ENCODE measurements at places on chromosomes 2 and 18.

GRCh38 chr2:64313398-64313723, 140.6 kb upstream of the LGALSL start:
- no peak for DNase-seq

DNA sequence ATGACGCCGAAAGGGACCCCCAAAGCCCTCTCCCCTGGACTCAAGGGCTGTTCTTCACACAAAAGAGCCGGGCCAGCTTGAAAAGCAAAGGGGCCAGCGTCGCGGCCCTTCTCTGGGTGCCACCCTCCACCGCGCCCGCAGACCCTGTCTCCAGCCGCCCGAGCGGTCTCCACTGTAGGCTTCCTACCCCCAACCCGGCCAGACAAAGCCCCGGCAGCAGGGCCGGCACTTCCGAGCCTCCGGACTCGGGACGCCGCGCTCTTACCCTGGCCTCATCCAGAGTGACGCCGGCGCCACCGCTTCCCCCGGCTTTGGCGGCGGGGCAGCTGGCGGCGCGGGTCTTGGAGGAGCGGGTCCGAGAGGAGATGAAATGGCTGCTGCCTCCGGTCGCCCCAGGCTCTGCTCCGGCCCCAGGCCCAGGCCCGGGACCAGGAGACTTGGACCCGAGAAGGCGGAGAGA, 603 bp downstream of the ATAD2B start:
- DNase-seq: no peak

DNA sequence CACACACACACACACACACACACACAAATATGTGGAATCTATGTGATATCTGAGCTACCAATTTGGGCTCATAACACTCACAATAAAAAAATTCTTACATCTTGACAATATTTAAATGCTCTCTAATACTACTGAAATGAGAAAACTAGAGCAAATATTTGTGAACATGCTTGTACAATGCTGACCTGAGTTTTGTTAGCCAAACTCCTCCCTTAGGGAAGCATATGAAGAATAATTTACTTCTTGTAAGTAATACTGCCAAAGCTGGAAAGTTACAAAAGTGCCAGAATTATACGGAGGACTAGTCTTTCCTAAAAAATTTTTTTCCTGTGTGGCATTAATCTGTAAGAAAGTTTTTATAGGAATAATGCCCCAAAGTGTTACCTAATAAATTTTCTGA, 18.5 kb downstream of the MBD2 start:
- no peak for DNase-seq

GRCh38 chr18:5542515-5543035, 1.2 kb downstream of the EPB41L3 start:
- no peak for DNase-seq

GRCh38 chr2:129253461-129253812, 726.0 kb upstream of the RAB6C start:
- DNase-seq: no peak

- no peak for DNase-seq
Observed at GRCh38 chr2:195392446-195393336, 264.3 kb upstream of the SLC39A10 start.

GRCh38 chr2:218179782-218180181, 13.0 kb upstream of the CXCR1 start:
- no peak for DNase-seq

DNA sequence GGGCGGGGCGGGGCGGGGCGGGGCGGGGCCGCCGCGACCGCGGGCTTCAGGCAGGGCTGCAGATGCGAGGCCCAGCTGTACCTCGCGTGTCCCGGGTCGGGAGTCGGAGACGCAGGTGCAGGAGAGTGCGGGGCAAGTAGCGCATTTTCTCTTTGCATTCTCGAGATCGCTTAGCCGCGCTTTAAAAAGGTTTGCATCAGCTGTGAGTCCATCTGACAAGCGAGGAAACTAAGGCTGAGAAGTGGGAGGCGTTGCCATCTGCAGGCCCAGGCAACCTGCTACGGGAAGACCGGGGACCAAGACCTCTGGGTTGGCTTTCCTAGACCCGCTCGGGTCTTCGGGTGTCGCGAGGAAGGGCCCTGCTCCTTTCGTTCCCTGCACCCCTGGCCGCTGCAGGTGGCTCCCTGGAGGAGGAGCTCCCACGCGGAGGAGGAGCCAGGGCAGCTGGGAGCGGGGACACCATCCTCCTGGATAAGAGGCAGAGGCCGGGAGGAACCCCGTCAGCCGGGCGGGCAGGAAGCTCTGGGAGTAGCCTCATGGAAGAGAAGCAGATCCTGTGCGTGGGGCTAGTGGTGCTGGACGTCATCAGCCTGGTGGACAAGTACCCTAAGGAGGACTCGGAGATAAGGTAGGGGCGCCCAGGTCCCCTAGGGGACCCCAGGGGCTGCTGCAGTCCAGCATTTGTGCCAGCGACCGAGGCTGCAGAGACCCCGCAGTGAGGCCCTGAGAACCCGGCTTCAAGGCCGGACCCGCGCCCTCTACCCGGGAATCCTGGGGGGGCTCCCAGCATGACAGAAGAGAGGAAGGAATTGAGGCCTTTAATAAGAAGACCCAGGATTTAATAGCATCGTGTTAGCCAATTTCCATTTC, at the start of gene KHK:
Gene KHK, plus strand, starts transcription at position 49 of the 870 bp plus-strand sequence. Its CDS starts 488 bp downstream, at position 537.
- DNase-seq: peak; percentile 51

DNA sequence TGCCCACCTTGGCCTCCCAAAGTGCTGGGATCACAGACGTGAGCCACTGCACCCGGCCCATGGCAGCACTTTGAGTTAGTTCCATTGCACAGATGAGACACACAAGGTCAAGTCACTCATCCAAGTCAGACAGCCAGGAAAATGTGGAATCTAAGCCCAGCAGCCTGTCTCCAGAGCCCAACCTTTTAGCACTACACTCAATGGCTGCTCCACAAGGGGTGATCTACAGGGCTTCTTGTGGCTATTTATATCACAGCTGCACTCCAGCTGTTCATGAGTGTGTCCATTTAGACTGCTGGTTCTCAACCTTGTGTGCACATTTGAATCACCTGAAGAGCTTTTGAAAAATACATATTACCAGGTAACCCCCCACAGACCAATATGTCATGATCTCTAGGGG, 72.9 kb upstream of the RPL31 start:
- DNase-seq: no peak

- DNase-seq: no peak
Observed at GRCh38 chr2:43455296-43455695, 140.5 kb downstream of the THADA start.

DNA sequence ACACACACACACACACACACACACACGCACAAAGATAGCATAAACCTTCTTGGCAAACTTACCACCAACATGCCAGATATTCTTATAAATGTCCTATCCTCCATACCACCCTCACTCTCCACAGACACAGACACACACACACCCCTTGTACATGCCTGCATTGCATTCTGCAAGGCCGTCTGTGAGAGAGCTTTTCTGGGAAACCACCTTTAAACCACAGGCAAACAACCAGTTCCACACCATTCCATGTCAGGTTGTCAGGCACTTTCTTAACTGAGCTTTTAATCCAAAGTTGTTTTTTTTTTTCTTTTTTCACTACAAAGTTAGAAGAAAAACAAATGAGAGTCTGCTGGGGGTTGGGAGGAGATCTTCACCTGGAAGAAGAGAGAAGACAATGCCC, 221.1 kb downstream of the C1D start:
- no peak for DNase-seq

DNA sequence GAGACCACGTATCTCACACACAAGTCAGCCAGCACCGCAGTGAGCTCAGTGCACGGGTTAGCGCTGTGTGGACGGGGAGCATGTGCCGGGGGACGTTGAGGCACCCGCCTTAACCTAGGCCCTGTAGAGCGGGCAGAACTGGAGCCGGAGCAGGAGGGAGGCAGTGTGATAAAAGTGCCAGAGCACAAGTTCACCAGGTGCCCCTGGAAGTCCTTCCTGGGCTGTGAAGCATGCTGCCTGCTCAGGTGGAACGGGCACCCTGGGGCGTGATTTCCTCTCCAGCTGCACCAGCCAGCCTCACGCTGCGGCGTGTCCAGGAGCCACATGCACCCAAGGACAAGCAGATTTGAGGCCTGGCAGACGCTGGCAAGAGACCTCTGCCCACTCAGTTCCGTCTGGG, 50.3 kb downstream of the ITGB1BP1 start:
- DNase-seq: no peak

DNA sequence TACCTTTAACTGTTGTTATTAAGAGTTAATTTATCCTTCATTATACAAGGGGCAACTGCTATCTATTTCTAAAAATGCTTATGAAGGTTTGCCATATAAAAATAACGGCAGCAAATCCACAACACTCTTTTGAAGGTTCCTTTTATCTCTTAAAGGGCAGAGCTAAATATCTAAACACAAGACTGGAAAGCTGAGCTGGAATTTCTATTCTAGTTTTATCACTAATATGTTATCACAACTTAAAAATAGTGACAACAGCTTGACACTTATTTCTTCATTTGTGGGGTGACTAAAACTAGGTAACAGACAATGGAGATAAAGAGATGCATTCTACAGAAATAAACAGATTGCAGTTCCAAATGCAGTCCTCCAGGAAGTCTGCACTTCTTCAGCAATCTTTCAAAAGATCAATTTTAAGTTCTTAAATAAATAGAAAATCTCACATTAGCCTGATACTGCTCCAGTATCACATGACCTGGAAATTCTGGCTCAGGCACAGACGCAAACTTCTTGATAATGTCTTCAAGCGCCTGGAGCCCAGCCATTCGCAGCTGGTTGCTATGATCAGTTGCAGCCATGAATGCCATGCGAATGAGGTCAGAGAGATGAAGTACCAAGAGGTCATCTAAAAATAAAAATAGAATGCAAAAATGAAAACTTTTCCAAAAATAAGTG, 54.0 kb upstream of the STRN start:
- DNase-seq: no peak

- DNase-seq: no peak
Observed at GRCh38 chr2:45889053-45889452, 237.6 kb downstream of the PRKCE start.

GRCh38 chr2:240142859-240143258, 2.4 kb upstream of the OTOS start:
- no peak for DNase-seq

DNA sequence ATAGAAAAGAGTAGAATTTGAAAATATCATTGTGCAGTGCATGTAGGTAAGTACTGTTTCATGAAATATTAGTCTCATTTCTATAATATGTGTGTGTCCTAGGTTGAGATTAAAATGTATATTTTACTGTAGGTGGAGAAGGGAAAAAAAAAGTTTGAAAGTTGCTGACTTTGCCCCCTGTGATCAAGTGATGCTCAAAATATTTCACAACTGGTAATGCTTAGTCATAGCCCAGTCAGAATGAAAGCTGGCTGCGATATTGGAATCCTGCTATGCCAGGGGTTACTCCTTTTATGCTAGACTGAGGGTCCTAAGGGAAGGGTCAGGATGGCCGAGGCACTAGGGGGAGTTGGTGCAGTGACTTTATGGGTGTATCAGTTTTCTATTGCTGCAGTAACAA, 19.5 kb upstream of the CFAP36 start:
- no peak for DNase-seq

DNA sequence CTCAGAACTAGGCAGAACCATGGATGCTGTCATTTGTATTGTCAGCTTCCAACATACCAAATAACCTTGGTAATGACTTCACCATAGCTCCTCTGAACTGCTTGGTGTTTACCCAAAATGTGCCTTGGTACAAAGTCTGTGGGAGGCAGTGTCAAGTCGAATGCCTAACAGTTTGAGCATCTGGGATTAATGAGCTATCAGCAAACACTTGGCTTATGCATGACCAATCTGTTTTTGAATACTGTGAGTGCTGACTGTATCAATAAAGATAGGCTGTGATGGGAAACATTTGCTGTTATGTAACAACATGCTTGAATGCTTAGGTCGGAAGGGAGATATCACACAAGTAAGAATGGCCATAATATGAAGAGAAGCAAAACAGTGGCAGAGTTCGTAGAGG, 455.4 kb downstream of the CMPK2 start:
- no peak for DNase-seq

DNA sequence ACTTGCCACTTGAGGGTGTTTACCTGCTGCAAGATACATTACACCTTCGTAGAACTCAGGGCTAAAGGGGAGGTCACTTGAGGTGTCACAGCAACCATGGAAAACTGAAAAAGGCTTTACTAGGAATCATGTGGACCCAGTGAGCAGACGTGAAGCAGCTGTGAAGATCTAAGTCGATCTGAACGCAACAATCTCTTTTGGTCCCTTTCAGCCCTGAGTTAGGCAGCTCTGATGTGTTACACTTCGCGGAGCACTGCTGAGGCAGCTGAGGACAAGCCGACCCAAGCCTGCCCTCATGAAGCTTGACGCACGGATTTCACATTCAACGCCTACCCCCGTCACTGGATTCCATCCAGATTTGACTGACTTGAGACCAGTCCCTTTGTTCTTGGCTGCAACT, 75.8 kb upstream of the NPAS2 start:
- no peak for DNase-seq

DNA sequence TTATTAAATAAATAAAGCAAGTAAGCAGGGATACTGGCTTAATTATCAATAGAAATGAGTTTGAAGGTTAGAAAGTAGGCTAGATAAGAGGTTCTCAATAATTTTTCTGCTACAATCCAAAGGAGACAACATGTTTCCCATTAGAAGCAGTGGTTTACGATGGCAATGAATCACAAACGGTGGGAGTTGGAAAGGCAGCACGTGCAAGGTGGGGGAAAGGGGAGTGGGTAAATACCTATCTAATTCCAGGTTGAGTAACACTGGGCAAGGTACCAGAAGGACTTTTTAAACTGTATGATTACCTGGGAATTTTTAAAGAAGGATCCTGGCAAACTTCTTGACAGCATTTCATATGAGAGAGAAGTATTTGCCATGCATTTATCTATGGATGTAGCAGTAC, 289.9 kb downstream of the NBAS start:
- no peak for DNase-seq

GRCh38 chr2:113200736-113201490, 27.1 kb downstream of the PSD4 start:
- DNase-seq: no peak

- no peak for DNase-seq
Observed at GRCh38 chr2:217990389-217990788, 12.4 kb downstream of the TNS1 start.

GRCh38 chr2:146228466-146229058, 1616.3 kb upstream of the ACVR2A start:
- DNase-seq: no peak

- peak; percentile 26 for DNase-seq
Observed at GRCh38 chr2:219495531-219496122, 3.1 kb upstream of the GMPPA start.

- no peak for DNase-seq
Observed at GRCh38 chr2:230443541-230443940, 27.5 kb downstream of the SP100 start.

DNA sequence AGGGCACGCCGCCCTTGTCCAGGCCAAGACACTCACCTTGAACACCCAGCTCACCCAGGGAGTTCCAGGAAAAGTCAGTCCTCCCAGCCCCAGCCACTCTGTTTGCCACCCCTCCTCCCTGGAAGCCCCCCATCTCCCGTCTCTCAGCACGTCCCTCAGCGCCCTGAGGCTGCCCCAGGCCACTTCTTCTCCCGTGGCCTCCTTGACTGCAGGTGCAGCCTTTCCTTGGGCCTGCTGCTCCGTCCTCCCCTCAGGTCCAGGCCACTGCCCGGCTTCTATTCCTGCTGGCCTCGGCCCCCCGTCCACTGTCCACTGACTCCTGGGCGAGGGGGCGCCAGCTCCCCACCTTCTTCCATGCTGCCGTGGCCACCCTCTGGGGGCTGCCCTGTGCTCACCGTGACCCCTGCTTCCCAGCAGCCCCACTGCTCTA, 239.1 kb downstream of the HDAC4 start:
- DNase-seq: no peak
